ENCODE measurements at places on chromosomes 7 and 10.

DNA sequence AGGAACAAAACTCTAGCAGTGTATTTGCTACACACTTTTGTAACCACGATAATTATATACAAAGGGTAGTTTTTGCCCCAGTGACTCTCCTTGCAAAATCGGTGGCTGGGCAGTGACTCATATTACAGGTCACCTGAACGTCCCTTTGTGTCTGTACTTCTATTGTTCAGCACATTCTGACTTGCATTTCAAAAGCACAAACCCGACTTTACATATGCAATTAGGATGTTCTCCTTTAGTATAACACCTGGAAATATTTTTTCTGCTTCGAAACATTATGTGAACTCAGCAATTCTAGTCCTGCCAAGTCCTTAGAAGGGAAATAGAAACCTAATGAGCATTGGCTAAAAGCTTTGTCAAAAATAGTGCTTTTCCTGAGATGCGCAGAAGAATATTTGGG, 6.0 kb downstream of the PRR15 start:
- DNase-seq: no peak

DNA sequence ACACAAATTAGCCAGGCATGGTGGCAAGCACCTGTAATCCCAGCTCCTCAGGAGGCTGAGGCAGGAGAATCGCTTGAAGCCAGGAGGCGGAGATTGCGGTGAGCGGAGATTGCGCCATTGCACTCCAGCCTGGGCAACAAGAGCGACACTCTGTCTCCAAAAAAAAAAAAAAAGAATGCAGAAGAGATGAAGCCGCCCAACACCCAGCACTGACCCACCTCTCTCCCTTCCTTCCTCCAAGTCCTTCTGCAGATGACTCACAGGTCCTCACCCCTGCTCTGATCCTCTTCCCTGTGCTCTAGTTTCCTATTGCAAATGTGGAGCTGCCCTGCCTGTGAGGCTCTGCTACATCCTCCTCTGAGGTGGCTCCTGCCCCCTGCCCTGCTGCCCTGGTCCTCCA, 22.0 kb upstream of the OPALIN start:
- no peak for DNase-seq

- DNase-seq: no peak
These were observed 12.9 kb downstream of the ZYX start for GRCh38 chr7:143394068-143394467.

DNA sequence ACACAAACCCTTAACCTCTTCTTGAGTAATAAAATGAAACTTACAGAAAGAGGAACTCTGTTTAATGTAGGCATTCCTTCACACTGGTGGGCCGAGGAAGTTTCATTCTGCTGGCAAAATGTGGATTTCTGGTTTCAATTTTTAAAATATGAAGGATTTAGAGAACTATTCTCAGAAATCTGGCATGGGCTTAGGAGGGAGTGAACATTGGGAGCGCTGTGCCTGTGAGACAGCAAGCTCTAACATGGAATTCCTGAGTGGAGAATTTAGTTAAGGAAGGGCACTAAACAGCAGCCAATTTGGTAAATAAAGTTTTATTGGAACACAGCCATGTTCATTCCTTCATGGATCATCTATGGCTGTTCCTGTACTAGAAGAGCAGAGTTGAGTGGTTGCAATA, 751.8 kb upstream of the IGFBP3 start:
- no peak for DNase-seq

GRCh38 chr10:71708897-71709882, 10.4 kb downstream of the C10orf105 start:
- DNase-seq: no peak

GRCh38 chr10:42979181-42979580, 97.7 kb upstream of the RET start:
- DNase-seq: no peak

DNA sequence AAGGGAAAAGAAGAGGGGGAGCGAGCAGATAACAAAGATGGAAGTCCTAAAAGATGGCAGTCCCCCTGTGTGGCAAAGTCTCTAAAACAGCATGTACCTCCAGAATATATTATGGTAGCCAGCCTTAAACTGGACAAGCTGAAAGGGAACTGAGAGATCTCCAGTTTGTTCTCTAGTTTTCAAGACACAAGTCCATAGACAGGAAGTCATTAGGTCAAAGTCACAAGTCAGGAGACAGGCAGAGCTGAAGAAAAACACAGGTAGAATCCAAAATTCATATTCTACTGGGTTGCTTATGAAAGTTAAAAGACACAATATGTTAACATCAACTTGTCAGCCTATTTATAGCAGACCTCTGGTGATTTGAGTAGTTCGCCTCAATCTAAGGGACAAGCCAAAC, 38.7 kb downstream of the FAM107B start:
- no peak for DNase-seq

GRCh38 chr7:19919261-19920095, 146.1 kb upstream of the TMEM196 start:
- DNase-seq: no peak

All from stimulated activated CD4-positive, alpha-beta T cell treated with anti-CD3 and anti-CD28 coated beads, Interleukin-1b, Interleukin-23, amount 100 ng/mL, for 24 hours (primary cell).